ENCODE measurements at places on chromosomes 5 and 9.

DNA sequence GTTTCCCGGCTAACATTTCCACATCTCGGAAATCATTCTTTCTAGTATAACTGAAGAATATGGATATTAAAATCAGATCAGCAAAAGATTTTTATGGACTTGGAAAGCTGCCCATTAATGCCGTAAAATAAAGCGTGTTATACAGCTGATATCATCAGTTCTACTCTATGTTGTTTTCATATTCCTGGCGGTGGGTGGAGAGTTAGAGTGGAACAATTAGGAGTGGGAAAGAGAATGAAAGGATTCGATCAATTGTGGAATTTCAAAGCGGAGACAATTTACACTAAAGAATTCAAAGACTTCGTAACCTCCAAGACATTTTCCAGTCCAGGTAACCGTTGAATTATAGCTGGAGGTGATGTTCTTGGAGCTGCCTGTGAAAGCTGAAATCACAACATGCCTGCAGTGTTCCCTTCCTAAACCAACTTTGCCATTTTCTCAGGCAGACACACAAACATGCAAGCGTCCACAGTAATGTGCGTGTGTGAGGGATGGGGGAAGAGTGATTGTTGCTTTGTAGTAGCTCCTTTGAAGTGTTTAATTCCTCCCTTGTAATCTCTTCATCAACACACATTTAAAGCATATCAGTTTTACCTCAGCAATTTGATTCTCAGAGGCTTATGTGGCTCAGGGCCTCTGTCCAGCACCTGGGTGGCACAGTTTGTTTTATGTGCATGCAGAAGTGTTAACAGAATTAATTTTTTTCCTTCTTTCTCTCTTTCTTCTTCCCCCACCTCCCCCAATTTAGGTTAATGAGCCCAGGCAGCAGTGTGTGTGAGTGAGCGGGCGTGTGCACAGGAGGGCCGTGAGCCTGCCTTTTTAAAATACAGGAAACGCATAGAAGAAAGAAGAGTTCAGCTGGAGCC, 544.1 kb downstream of the RAB3C start:
- DNase-seq: no peak

GRCh38 chr5:74638544-74638969, 2.0 kb downstream of the ENC1 start:
- DNase-seq: no peak

- no peak for DNase-seq
Observed at GRCh38 chr5:2913281-2913680, 161.8 kb upstream of the IRX2 start.

GRCh38 chr5:66958201-66958979, 238.2 kb downstream of the CD180 start:
- no peak for DNase-seq

GRCh38 chr5:56985936-56986625, 34.2 kb upstream of the MIER3 start:
- no peak for DNase-seq

GRCh38 chr9:117187498-117187897, 227.4 kb downstream of the ASTN2 start:
- DNase-seq: no peak

- DNase-seq: no peak
Observed at GRCh38 chr5:77924081-77924480, 147.9 kb upstream of the TBCA start.

DNA sequence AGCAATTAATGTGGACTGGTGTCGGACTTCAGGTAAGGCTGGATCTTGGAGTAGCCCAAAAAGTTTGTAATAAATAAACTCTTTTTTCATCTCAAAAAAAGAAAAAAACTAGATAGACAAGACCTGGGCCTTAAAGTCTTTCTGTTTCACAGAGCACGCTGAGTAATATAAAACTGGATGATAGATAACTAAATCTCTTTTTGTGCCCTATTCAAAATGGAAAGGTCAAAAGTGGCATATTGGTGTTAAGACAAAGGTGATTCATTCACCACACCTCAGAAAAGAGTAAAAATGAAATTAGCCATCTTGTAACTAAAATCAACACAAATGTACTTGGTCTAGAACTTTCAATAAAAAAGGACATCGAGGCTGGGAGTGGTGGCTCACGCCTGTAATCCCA, 30.3 kb upstream of the RFK start:
- DNase-seq: no peak

- no peak for DNase-seq
Observed at GRCh38 chr9:37004424-37004935, 29.6 kb downstream of the PAX5 start.

DNA sequence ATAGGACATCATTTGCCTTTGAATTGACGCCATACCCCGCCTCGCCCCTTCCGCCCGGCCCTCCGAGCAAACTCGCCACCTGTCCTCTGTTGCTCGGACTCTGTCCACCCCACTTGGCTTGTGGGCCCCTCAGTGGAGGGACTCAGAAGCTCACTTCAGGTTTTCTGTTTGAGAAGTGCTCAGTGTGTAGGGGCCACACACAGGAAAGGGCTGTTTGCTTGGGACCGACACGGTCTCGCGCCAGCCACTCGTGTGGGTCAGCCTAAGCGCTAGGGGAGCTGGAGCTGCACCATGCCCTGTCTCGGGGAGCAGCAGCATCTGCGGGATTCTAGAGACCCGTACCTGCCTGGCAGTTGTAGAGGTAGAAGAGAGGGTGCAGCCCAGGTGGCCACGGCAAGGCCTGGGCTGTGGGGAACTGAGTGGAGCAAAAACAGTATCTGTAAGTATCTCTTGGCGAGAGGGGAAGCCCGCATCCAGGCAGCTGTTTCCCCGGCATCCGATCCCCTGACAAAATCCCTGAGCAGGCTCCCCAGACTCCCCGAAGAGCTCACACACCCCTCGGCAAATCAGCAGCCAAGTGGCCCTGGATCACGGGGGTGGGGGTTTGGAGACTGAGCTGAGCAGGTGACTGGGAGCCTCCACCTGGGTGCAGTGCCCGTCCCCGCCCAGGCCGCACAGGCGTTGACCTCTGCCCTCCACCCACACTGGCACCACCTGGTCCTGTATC, 52.2 kb downstream of the COL5A1 start:
- DNase-seq: no peak

DNA sequence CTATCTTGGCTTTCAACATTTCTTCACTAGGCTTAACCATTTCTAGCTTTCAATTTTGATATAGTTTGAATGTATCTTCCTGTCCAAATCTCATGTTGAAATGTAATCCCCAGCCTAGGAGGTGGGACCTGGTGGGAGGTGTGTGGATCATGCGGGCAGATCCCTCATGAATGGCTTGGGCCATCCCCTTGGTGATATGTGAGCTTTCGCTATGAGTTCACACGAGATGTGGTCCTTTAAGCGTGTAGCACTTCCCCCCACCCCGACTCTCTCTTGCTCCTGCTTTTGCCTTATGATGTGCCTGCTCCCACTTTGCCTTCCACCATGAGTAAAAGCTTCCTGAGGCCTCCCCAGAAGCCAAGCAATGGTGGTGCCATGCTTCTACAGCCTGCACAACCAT, 40.6 kb downstream of the PHAX start:
- no peak for DNase-seq

GRCh38 chr5:174793684-174794328, 69.4 kb downstream of the MSX2 start:
- peak; percentile 76 for DNase-seq

GRCh38 chr5:13731121-13731628, 213.3 kb downstream of the DNAH5 start:
- DNase-seq: no peak

- no peak for DNase-seq
Observed at GRCh38 chr9:111945216-111945615, 48.6 kb downstream of the UGCG start.

DNA sequence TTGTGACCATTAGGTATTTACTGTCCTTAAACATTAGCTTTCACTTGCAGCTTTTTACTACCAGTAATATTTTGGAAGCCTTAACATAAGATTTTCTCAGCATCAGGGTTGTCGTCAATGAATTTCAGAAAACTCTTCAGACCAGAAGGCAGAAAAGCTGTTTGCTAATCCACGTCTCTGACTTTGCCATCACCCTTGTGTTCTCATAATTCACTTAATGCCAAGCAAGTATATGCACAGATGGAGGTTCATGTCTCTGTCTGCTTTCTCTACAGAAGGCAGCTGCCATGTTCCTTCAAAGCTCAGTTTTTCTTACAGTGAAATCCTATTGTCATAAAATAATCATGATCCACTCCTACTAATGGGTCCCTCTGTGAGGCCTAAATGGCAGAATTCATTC, 37.7 kb upstream of the LRRC19 start:
- no peak for DNase-seq

DNA sequence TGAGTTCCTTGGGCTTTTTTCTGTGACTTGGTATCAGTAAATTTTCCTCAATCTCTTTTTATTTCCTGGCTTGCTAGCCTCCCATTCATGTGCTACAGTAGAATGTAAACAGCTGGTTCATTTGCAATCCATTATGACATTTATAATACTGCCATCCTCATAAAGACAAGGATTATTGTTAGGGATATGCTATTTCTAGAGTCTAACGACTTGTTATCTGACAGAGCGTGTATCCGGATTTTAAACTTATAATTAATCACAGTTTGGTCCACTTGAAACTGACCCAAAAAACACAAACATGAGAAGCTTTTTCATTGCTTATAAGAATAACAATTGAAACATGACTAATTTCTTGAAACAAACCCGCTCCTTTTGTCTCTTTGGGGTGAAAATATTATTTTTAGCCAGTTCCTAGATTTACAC, 585.8 kb downstream of the TLE4 start:
- no peak for DNase-seq

GRCh38 chr5:146633323-146633764, 117.4 kb upstream of the GPR151 start:
- DNase-seq: no peak

DNA sequence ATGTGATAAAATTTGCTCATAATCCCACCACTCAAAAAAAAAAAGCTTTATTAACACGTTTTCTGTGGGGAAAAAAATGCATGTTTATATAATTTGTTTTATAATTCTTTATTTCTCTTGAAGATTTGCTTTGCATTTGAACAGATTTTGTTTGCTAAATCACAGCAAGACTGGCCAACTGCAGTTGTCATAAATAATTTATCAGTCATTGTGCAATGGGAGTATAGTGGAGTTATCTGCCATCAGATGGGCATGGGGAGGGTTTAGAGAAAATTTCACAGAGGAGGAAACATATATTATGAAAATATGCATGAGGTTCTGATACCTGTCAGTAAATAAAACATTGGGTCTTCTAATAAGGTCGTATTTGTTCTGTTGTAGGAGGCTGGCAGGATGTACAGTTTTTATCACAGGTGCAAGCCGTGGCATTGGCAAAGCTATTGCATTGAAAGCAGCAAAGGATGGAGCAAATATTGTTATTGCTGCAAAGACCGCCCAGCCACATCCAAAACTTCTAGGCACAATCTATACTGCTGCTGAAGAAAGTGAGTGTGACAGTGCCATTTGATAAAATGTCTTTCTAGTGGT, 23.8 kb downstream of the HSDL2 start:
- peak; percentile 20 for DNase-seq

- no peak for DNase-seq
Observed at GRCh38 chr5:95822043-95822541, 434 bp downstream of the GLRX start.
